ENCODE measurements at places on chromosomes 3 and 15. TPM values are rescaled to one million over a fixed set of nuclear protein-coding genes. Genes with fewer than 3 reads are reported as not detected.

The NDN gene
- 1.2 TPM for total RNA-seq

The C3orf70 gene
- total RNA-seq = not detected

The SLC28A2 gene
- total RNA-seq = not detected

The COL7A1 gene
- total RNA-seq = 0.59 TPM

The CACNA1D gene
- 0.26 TPM for total RNA-seq

The PARP16 gene
- 14.1 TPM for total RNA-seq

The PARP15 gene
- total RNA-seq = 12.7 TPM

GRCh38 chr15:83283813-83284558 lies 478 bp downstream of the BNC1 start:
- no peak for DNase-seq

DNA sequence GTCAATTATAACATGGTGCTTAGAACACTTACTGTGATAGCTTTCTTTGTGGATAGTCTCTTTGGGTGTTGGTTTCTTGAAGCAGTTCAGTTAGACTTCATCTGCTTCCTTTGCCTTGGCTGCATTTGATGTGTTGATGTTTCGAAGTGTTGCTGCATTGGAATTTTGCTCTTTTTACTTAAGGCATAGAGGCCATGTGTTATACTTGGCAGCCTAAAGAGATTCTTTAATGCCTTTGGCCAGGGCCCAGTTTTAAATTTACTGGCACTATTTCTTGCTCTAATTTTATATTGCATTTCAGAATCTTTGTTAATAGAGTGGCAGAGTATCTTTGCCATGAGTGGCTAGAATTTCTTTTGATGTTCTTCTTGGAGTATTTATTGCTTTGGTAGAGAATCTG lies 21.2 kb downstream of the NR1D2 start:
- no peak for DNase-seq

- DNase-seq = no peak
These were observed 96.4 kb upstream of the NANOGP8 start for GRCh38 chr15:35181538-35181937.

DNA sequence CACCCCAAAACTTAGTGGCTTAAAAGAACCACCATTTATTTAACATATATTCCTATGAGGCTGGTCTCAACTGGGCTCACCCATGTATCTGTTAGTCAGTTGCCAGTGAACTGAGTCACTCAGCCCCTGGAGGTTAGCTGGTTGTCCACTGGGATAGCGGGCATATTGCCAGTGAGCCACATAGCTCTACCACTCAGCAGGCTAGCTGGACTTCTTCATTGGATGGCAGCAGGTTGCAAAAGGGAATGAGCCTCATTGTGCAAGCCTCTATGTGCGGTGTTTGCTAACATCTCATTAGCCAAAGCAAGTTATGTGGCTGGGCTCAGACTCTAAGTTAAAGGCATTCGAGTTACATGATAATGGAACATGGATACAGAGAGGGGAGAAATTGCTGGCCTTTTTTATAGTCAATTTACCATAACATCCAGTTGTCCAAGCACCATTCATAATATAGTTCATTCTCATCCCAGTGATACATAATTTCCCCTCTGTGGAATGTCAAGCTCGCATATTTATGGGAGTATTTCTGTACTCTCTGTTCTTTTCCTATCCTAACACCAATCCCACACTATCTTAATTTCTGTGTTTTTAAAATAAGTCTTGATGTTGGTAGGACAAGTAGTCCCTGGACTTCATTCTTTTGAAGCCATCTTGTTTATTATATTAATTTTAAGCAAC lies 8.7 kb downstream of the BTD start:
- no peak for DNase-seq

GRCh38 chr3:141111364-141112155 lies 60.4 kb downstream of the SPSB4 start:
- DNase-seq = no peak

DNA sequence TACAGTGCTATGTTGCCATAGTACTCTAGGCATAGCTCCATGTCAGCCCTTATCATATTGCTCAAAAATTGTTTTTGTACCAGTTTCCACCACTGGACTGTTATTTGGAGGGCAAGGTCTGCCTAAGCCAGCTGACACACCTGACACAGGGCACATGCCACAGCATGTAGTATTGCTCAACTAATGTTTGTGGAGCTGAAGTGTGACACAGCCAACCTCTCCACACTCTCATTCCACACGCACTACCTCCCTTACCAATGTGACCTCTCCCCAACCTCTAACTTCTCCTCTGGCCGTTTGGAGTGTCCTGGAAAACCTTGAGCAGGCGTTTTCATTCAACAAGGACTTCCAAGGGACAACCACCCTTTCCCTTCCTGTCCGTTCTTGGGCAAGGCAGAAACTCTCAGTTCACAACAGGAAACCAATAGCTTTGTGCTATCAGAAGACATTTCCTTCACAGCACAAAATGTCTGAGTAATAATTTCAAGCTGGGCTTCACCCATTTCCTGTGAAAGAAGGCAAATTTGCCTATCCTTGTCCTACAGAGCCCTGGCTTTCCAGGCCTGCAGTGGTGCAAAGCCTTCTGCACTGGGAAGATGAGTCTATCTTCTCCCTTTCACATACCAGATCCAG lies 38.4 kb downstream of the TLNRD1 start:
- DNase-seq = no peak

- DNase-seq = no peak
These were observed 123.5 kb upstream of the IL12A start for GRCh38 chr3:159865041-159865579.

- no peak for DNase-seq
These were observed 5.7 kb upstream of the FOXB1 start for GRCh38 chr15:59998305-59998949.

GRCh38 chr15:56254265-56254664 lies 10.6 kb upstream of the RFX7 start:
- no peak for DNase-seq

- no peak for DNase-seq
These were observed 162.7 kb upstream of the IQSEC1 start for GRCh38 chr3:13235897-13236296.

- DNase-seq = peak; percentile 53
These were observed 627 bp downstream of the DUSP7 start for GRCh38 chr3:52055537-52056351.

- no peak for DNase-seq
These were observed 316.2 kb downstream of the PTPRG start for GRCh38 chr3:61877359-61878138.
